Kasumi-1 (cell line): ENCODE measurements at places on chromosomes 3 and 15.
A peak's percentile ranks its signal among the peaks of the same experiment; 100 is the strongest.

- no peak for DNase-seq
Measured at GRCh38 chr3:20870106-20870899, 684.3 kb upstream of the SGO1 start.

DNA sequence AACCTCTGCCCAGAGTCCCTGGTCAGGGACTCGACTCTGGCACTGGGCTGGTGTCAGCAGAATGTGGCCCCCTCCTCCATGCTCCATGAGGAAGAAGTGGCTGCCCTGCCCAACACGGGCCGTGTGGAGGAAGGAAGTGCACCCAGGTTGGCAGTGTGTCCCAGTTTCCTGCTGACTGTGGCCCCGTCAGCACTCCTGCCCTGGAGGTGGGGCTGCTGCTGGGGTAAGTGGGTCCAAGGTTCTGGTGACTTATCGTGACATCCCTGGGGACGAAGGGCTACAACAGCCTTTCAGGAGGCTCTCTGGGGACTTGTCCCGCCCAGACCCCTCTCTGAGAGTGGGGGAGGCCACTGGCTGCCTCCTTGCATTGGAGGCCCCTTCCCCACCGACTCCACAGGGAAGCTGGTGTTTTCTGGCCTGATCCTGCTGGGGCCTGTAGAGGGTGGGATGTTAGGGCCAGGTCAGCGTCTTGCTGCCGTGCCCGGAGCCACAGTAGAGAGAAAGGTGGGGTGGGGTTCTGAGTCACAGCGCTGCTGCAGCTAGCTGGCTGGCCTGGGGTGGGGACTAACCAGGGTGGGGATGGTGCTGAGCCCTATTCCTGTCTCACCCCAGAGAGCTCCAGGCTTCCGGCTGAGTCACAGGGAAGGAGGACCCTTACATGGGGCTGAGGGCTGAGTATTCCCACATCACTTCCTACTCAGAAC, 10.5 kb downstream of the SEMA4B start:
- peak; percentile 65 for DNase-seq

GRCh38 chr3:30500666-30501399, 105.6 kb upstream of the TGFBR2 start:
- DNase-seq = no peak

DNA sequence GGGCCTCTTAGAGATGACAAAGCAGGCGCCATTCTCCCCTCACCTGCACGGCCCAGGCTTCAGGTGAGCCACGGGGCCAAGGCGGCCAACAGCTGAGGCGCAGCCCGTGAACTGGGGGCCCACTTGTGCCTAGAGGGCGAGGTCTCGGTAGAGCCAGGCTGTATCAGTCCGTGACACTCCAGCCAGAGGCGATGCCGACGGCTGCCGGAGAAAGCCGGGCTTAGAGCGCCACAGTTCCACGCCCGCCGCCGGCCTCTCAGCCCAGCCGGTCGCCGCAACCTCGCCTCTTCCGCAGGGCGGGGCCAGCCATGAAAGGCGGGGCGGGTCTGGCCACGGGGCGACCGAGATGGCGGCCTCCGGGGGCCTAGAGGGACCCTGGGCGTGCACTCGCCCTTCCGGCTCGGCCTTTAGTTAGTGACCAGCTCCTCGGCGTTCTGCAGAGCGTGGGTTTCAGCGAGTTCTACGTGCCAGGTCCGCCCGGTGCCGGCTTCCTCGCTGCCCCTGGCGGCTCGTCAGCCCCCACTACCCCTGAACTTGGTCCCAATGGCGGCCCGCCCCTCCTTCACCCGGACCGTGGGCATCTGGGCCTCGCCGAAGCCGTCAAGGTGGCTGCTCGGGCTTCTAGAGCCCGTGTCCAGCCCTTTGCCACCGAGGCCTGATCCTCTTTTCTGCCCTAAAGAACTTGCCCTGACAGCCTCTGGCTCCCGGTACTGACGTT, at the start of gene ZNF621:
Gene ZNF621, plus strand, starts transcription at position 393 of the 718 bp plus-strand sequence. CDS start 881 bp downstream, outside the sequence.
- peak; percentile 67 for DNase-seq

DNA sequence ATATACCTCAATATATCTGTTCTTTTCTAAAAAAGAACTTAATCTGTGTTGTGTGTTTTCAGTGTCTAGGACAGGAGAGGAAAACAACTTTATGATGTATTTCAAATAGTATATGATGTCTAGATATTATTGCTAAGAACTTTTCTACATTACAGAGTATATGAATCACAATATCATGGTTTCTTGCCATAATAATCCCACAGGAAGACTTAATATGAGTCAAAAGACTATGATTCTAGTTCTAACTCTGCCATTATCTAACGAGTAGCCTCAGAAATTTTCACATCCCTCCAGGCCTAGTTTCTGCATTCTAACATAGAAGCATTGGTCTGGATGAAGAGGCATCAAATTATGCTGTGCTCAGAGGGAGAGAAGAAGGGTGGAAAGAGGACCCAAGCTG, 107.7 kb upstream of the SPRED1 start:
- no peak for DNase-seq

DNA sequence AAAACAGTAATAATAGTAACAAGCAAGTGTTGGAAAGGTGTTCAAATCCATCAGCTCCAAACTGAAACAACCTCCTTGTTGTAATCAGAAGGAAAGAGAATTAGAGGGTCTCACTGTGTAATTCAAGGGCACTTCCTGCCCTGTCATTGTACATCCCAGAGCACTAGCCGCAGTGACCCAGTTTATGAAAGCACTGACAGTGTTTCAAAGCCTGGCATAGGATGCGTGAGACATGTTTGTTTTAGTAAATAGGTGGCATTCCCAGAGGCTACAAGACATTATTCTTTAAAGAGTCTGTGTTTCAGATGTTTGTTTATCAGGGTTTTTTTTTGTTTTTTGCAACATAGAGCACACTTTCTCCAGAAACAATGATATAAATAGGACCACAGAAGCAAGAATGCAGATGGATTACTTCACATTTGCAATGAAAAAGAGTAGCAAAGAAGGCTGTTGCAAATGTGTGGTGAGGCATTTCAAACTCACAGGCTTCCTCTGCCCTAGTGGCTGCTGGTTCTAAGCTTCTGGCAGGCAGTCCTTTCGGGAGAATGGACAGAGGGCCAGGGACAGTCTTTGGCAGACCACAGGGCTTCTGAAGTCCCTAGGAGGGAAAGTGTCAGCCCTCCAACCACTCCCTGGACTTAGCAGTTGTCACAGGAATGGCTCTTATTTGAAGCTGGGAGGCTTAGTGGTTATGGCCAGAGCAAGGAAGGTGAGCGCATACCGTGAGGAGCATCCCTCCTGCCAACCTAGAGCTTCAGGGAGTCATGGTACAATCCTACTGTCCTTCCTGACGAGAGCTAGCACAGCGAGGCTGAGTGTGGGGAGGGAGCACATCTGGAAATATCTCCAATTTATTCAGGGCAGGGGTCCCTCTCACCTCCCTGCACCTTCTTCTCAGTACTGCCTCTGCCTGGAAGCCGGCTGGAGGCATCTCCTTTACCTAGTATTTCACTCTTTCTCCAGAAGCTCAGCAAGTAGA, 31.4 kb upstream of the TIPARP start:
- peak; percentile 33 for DNase-seq

DNA sequence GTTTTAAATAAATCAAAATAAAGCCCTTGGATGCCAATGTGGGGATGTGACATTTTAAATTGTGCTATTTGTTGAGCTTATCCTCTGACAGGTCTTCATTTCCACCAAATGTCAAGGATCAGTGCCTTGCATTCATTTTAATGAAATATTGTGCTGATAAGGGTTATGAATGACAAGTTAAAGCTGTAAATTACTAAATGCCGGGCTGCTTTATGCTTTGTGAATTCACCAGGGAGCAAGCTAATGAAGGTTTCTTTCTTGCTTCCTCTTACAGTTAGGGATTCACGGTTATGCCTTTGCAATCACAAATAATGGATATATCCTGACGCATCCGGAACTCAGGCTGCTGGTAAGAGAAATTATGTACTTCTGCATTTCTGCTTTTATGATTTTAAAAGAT, 81.7 kb downstream of the LRTM1 start:
- DNase-seq = no peak

DNA sequence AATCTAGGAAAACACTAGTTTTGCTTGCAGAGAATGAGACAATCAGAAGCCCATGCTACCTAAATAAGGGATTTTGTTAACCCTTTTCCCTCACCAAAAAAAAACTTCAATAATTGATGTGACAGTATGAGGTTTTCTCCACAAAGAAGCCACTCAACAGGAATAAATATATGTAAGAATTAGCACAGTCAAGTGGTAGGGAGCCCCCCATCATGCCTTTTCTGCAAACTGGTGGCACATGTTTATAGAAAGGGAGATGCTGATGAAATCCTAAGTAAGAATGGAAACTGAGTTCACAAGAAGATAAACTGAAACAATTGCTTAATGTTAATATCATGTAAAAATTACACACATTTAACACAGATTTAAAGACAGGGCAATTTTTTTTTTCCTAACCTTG, 51.0 kb downstream of the PHC3 start:
- no peak for DNase-seq

DNA sequence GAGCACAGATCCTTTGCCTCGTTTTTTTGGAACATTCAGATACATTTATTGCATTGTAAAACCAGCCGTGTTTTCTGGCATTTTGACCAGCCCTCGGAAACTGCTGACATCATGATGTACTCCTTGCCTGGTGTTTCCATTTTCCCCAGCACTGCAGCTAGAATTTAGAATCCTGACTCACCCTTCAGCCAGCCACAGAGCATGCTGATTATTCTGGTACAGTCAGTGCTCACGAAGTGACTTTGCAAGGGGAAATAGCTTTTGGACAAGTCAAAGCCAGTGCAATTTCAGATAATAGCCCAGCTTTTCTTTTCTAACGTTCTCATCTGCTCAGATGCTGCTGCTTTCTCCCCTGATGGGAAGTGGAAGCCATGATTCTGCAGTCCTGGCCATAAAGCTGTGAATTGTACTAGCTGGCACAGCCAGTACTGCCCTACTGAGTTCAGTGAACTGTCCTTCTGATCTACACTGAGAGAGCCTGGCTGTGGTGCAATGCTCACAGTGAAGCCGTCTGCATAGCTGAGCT, 12.1 kb upstream of the CNBP start:
- DNase-seq = peak; percentile 36

GRCh38 chr15:49423021-49423420, at the start of gene FGF7:
FGF7 (plus strand) TSS chr15:49423242; CDS start chr15:49424298, 1,056 bp downstream.
- DNase-seq = no peak

DNA sequence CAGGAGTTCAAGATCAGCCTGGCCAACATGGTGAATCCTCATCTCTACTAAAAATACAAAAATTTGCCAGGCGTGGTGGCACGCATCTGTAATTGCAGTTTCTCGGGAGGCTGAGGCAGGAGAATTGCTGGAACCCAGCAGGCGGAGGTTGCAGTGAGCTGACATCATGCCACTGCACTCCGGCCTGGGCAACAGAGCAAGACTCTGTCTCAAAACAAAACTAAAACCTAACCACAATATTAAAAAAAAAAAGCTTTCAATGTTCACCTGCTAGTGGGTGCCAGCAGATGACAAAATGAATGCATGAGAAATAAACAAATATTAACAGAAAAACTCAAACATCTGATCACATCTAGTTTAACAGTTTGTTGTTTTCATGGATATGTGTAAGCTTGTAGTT, 9.0 kb downstream of the SLC24A1 start:
- no peak for DNase-seq

- DNase-seq = no peak
Measured at GRCh38 chr3:48826451-48826850, 21.2 kb downstream of the PRKAR2A start.

DNA sequence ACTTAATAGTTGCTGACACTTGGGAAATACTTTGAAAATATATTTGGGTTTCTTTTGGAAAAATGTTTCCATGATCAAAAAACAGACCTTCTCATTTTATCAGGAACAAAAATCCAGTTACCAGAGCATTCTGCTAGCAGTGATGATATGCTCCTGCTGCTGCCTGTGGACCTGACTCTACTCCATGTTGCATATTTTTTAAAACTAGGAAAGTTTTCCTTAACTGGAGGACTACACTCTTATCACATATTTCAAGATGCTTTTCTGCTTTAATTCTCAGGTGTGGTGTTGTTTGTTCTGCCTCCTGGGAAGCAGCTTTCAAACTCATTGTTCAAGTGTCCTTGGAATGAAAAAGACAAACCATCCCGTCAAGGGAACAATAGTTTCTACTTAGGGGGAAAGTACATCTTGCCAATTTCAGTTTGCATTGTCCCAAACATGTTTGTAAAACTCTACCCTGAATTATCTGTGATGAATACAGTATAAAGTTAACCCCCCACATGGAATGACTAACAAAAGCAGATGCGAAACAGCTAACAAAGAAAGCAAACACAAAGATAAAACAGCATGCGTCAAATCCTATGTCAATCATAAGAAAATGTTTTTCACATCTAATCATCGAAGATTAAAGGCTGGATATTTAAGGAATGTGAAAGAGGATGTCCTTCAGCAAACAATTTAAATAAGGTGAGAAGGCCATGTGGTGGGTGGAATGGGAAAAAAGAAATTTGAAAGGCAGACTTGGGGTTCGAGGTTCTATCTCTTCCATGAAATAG, 40.1 kb upstream of the PSMD6 start:
- no peak for DNase-seq
